ENCODE measurements at places on chromosomes 16 and 17.
A peak's percentile ranks its signal among the peaks of the same experiment; 100 is the strongest.

GRCh38 chr17:35749560-35750412 is 3.3 kb downstream of the GAS2L2 start:
- no peak for DNase-seq

DNA sequence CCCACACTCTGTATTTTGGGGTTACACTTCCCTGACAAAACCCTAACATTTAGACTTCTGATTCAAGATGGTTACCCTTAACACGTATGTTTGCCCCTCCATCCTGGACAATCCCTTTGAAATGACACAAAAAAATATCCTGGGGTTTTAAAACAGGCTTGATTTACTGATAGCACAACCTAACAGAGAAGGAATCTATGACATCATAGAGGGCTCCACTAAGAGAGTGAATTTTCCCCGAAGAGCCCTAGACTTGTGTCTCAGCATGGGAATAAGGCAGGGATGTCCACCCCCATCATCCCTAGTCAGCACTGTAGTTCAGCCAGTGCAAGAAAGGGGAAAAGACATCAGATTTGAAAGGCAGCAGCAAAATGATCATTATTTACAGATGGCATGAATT is 15.8 kb upstream of the SRCIN1 start:
- no peak for DNase-seq

GRCh38 chr17:1344521-1344920 is 55.5 kb downstream of the YWHAE start:
- DNase-seq: no peak

- peak; percentile 29 for DNase-seq
Measured at GRCh38 chr17:69802045-69802740, 272.8 kb upstream of the KCNJ16 start.

DNA sequence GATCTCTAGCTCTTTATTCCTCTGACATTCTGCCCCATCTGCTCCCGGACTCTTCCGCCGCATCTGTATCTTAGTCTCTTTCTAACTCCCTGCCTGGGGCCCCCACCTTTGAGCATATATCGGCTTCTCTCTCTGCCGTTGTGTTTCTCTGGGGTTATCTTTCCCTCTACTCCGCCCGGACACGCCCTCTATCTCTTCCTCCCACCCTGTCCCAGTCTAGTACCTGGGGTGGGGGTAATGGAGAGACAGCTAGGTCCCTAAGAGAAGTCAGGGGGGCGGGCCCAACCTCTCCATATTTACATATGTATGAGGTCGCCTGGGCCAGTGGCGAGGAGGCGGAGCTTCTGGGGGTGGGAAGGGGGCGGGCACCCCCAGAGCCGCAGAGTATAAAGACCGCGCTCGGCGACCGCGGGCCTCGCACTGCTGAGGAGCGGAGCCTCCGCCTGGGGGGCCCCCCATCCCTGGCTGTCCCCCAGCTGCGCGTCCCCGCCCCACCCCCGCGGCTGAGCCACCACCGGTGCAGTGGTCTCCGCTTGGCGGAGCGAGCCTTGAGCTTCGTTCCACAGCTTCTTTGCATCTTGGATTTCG is at the start of gene ATP1B2:
TSS of gene ATP1B2 (plus strand) at position 418 of the 588 bp plus-strand sequence. CDS start 593 bp downstream, outside the sequence.
- DNase-seq: peak; percentile 81

DNA sequence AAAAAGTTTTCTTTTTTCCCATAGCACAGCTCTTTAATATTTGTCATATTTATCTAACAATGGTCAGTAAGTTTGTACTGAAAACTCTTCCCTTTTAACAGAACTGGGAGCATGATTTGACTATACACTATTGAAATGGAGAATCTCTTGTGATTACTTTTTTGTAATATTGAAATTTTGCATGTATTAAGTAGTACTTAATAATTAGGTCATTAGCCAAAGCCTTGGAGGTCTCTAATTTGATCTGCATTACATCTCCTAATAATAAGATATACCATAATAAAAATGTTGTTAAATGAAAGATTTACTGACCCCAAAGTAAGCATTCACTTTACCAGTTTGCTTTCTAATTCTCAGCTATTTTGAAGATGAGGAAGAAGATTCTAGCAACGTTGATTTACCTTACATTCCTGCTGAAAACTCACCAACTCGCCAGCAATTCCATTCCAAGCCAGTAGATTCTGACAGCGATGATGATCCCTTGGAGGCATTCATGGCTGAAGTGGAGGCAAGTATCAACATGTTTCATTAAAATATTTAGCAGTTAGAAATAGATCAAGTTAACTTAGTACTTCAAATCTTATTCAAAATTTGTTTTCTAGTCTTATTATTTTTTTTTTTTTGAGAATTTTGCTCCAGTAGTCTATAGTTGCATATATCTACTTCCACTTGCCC is 18.2 kb downstream of the DDX42 start:
- no peak for DNase-seq

GRCh38 chr16:73949574-73950320 is 346.9 kb upstream of the PSMD7 start:
- DNase-seq: no peak

GRCh38 chr17:6568184-6568758 is 11.9 kb upstream of the PITPNM3 start:
- DNase-seq: no peak

GRCh38 chr17:32357615-32358014 is 7.7 kb downstream of the ZNF207 start:
- no peak for DNase-seq

- peak; percentile 91 for DNase-seq
Measured at GRCh38 chr17:45228763-45229539, 7.3 kb downstream of the FMNL1 start.

DNA sequence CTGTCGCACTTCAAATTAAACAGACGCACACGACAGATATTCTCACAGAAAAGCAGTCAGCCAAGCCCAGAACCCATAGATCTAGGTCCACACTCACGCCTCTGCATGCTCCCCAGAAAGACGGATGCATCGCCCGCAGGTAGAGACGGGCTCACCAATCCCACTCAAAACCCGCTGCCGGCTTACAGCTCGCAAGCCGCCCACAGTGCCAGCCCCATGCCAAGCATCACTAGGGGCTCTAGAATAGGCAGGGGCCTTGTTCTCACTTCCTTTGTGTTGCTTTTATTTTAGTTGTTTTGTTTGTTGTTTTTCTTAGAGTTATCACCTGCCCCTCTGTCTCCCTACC is 336 bp upstream of the BMERB1 start:
- DNase-seq: no peak

DNA sequence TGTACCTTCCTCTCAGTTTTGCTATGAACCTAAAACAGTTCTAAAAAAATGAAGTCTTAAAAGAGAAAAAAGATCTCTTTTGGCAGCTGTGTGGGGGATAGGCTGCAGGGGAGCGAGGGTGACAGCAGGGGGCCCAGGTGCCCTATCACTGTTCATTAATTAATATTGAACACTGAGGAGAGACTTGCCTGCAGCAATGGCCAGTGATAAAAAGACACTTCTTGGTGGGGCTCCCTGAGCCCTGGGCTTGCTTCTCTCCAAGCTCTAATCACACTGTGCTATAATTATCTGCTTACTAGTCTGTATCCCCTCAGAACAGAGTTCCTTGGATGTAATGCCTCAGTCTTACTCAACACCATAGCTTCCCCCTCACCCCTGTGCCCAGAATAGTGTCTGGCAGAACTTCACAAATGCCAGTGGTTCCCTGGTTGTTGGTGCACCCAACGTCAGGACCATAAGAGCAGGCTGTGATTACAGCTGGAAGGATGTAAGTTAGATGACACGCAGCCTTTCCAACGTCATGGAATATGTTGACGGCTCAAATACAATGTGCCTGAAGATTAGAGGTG is 52.0 kb upstream of the IRX6 start:
- DNase-seq: no peak

DNA sequence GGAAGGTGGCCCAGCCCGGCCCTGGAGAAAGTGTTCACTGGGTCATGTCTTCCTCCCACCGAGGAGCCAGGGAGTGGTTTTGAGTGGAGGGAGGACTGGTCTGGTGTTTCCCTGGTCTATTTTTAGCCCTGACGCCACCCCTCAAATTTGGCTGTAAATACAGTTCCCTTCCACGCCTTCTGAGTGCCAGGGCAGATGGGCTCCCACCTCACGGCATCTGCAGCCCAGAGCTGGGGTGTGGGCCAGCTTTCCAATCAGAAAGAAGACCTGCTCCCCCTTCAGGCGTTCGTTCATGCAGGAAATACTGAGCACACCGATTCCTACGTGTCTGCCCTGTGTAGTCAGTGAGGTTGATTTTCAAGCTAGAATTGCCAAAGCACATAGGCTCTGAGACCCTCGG is 53.7 kb downstream of the SNX20 start:
- peak; percentile 71 for DNase-seq

DNA sequence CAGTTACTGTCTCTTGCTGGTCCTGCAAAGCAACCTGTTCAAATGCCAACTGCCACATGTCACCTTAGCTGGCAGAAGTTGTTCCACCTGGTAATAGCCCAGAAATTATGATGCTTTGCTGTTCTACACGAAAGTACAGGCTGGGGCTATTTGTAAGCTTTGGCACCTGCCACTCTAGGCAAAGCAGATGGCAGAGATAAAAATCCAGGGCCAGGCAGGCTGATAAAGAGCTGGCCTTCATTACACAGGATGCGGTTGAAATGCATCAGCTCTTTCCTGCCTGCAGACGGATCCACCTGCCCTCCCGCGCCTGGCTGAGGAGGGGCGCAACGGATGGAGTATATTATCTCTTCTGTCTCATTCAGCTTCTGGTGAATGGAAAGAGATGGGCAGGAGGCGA is 29.3 kb upstream of the KDM8 start:
- DNase-seq: no peak

- DNase-seq: no peak
Measured at GRCh38 chr16:84270071-84270470, 24.6 kb upstream of the WFDC1 start.

DNA sequence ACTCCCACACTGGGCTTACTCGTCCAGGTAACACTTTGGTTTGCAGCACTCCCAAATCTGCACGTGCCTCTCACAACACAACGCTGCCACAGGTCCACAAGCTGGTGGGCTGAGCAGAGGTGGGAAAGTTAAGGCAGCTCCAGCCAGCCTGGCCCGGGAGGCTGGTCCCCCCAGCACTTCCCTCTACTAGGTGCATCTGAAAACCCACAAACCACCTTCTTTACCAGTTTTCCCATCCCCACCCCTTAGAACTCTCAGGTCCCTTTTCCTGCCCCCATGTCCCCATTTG is 1.4 kb upstream of the GAA start:
- DNase-seq: no peak

GRCh38 chr17:28842282-28843012 is at the start of gene FAM222B:
TSS of gene FAM222B (minus strand) at chr17:28842790. CDS start at chr17:28766667, 76,123 bp downstream.
- peak; percentile 92 for DNase-seq

- no peak for DNase-seq
Measured at GRCh38 chr17:11852912-11853311, 144.4 kb downstream of the ZNF18 start.

GRCh38 chr16:51152691-51153576 is 1.9 kb upstream of the SALL1 start:
- DNase-seq: no peak

- no peak for DNase-seq
Measured at GRCh38 chr16:10679921-10680320, 14.8 kb downstream of the TEKT5 start.

DNA sequence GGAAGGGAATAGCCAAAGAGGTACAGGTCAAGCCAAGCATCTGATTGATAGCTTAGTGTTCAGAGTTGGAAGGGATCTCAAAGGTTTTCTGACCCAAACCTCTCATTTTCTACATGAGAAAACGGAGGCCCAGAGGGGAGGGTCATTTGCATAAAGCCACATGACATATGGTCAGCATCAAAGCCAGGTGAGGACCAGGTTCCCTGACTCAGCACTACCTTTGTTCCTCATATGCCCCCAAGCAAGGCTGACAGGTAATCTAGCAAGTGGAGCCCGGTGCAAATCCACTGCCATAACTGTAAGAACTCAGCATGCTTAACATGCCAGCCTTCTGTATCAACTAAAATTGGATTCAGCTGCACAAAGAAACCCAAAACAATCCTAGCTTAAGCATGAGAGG is 28.2 kb upstream of the CCL1 start:
- DNase-seq: no peak

DNA sequence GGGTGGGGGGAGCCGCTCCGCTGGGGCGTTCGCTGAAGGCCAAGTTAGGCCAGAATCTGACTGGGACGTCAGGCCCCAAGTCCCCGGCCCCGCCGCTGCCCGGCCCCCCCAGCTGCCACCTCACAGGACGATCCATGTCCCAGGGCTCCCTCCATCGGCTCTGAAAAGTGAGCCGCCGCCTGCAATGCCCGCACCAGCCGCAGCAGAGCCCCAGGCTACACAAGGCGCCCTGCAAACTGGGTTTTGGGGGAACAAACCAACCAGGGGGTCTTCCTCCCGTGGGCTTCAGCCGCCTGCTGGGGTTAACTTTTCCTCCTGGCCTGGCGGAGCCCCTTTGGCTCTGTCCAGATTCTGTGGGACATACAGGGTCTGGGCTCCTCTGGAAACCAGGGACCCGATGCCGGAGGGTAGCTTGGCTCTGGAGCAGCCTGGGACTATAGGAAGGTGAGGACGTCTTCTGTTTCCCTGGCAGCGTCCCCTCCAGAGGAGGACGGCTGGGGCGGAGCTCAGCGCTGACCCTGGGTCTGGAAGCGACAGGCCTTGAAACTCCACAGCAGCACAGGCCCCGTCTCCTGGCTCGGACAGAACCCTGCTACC is 835 bp downstream of the NME4 start:
- DNase-seq: peak; percentile 84

GRCh38 chr17:49407981-49408501 is 6.6 kb downstream of the PHB1 start:
- peak; percentile 81 for DNase-seq

- DNase-seq: no peak
Measured at GRCh38 chr16:50244504-50245416, 21.6 kb upstream of the ADCY7 start.

DNA sequence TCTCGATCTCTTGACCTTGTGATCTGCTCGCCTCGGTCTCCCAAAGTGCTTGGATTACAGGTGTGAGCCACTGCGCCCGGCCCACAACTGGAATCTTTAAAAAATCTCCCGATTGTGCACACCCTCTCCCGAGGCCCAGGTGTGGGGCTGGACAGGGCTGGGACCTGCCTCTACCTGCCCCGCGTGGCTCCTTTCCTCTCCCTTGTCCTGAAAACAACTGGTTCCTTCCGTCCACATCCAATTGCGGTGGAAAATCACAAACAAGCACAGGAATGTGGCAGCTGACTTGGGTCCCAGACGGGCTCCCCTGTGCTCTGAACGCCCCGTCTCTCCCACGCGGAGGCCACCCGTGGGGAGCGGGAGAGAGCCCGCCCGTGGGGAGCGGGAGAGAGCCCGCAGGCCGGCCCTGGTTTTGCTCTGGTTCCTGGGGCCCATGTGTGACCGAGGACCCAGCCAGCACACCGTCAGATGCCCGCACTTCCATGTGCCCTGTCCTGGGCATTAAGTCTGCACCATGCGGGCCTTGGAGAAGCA is 3.0 kb upstream of the TMEM204 start:
- no peak for DNase-seq

- DNase-seq: no peak
Measured at GRCh38 chr16:28217326-28217725, 5.6 kb upstream of the XPO6 start.

- DNase-seq: no peak
Measured at GRCh38 chr17:64131606-64132270, 1.8 kb upstream of the ERN1 start.

GRCh38 chr17:72409405-72410002 is 288.7 kb downstream of the SOX9 start:
- DNase-seq: no peak

All from left ventricle myocardium superior (tissue), 1 donor.